Activated T-cell treated with anti-CD3 and anti-CD28 coated beads, Interleukin-2, amount 50 U/mL, for 4 hours (primary cell): ENCODE measurements at places on chromosomes 6 and 20. TPM values are rescaled to one million over a fixed set of nuclear protein-coding genes. Genes with fewer than 3 reads are reported as not detected.

Gene TSBP1
- total RNA-seq = not detected

Gene RSPO4
- not detected for total RNA-seq

Gene MACROD2
- total RNA-seq = not detected

Gene ZNF341
- total RNA-seq = 5.2 TPM

Gene HLA-DOA
- 2.1 TPM for total RNA-seq

Gene TLDC2
- not detected for total RNA-seq

Gene SNX5
- 177 TPM for total RNA-seq

Gene KCNQ5
- total RNA-seq = 11.0 TPM

Gene FAM217A
- total RNA-seq = not detected

Gene DYNLT2
- total RNA-seq = 1.6 TPM

Gene FAXC
- total RNA-seq = not detected

Gene TPMT
- total RNA-seq = 1.4 TPM

Gene CGA
- total RNA-seq = not detected

Gene SSTR4
- not detected for total RNA-seq

Gene EBF4
- total RNA-seq = 1.1 TPM

Gene APOBEC2
- not detected for total RNA-seq
